ENCODE measurements at places on chromosomes 2 and 18.

DNA sequence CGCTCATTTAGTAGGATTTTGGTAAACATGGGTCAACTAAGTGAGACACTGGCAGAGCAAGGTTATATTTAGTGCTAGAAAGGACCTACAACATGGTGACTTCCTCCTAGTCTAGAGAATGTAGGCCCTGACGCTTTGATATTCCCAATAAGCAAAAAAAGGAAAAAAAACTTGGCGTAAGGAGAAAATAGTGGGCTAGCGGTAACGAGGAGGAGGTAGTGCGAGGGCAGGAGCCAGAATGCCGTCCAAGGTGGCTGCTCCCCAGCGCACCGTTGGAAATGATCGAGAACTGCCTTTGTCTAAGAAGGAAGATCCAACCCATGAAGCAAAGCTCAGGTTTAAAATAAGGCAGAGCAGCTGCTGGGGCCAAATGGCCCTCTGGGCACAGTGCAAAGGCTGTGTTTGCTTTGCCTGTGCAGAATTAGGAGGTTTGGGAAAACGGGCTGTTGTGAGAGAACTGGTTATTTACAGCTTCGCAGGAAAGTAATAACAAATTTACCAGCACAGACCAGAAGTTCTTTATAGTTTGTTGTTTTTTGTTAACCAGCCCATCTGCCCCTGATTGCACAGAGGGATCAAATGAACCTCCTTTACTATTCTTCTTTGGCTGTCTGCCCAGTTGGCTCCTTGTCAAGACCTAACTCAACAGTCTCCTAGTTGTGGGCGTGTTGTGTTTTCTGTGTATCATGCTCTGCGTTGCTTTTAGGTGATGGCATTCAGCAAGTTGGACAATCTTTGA lies 86.6 kb downstream of the ITGB1BP1 start:
- peak; percentile 88 for DNase-seq

- DNase-seq = no peak
These were observed 326.1 kb downstream of the RNF144A start for GRCh38 chr2:7243276-7243675.

- no peak for DNase-seq
These were observed 25.9 kb downstream of the PECR start for GRCh38 chr2:216055680-216056079.

DNA sequence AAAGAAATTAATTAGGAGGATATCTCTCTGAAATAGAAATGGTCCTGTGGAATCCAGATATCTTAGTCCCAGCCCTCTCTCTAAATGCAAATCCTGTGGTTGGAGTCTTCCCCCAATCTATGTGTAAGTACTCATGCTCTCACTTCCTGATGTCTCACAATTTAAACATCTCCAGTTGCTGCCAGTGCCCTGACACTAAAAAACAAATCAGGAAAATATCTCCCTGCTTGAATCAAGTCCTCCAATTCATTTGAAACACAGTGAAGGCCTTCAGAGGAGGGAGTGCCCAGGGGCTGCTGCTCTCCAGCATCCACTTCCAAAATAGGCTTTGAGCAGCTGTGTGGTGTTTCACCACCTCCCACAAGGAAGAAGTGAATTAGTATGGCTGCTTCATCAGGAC lies 413.8 kb downstream of the RAD51AP2 start:
- DNase-seq = no peak

DNA sequence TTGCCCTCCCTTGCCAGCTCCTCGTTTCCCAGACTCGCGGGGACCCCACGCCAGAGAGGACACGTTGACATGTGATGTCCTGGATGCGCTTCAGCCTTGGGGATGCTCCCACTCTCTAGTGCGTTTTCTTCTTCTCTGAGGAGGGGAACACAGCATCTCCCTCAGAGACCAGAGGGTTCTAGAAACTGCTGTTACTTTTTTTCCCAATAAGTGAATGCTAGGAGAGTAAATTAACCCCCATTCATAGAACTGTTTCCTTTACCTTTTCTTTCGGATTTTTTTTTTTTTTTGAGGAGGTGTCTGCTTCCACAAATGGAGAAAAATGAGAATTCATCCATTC lies 370 bp upstream of the EFEMP1 start:
- no peak for DNase-seq

DNA sequence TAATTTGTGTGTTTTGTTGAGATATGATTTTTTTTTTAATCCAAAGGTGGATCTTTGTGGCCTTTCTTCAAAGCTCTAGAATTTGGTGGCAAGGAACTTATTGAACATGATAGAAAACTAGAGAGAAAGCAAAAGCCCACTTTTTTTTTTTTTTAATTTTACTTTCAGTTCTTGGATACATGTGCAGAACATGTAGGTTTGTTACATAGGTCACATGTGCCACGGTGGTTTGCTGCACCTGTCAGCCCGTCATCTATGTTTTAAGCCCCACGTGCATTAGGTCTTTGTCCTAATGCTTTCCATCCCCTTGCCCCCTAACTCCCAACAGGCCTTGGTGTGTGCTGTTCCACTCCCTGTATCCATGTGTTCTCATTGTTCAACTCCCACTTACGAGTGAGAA lies 135.9 kb downstream of the RHBDD1 start:
- DNase-seq = no peak

Data from hepatocyte (in vitro differentiated cells).